Prostate gland (tissue), 2 donors: ENCODE measurements at places on chromosomes 5 and 9. TPM values are rescaled to one million over a fixed set of nuclear protein-coding genes. Genes with fewer than 3 reads are reported as not detected.

GRCh38 chr9:124040186-124040931 lies 28.8 kb downstream of the LHX2 start:
- peaks cover 6% of the 10 kb centered on the region for H3K4me1 ChIP-seq
- no peaks in the 10 kb centered on the region for H3K27me3 ChIP-seq
- H3K36me3 ChIP-seq: no peaks in the 10 kb centered on the region
- DNase-seq: no peak
- H3K4me3 ChIP-seq: peak overlapping the region; percentile 15

DNA sequence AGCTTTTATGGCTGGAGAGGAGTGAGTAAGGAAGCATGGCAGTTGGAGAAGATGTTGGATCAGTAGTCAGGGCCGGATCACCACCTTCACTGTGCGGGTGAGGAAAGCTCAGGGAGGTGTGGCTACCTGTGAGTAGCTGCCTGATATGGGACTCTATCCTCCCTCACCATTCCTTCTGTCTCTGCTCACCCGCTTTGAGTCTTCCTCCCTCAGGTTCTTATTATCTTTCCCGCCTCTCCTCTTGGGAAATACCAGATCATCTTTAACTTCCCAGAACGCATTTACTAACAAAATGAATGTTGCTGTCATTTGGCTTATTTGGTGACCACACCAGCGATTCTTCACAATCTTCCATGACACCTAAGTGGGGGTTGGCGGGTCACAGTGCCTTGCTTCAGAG lies 140.7 kb upstream of the GPR151 start:
- no peak for DNase-seq
- H3K27me3 ChIP-seq: no peaks in the 10 kb centered on the region
- no peak overlapping the region for H3K4me3 ChIP-seq
- H3K36me3 ChIP-seq: no peaks in the 10 kb centered on the region

GRCh38 chr9:113580041-113580953 lies 116.8 kb downstream of the RGS3 start:
- H3K36me3 ChIP-seq: no peaks in the 10 kb centered on the region
- no peak overlapping the region for H3K4me3 ChIP-seq
- peaks cover 36% of the 10 kb centered on the region for H3K4me1 ChIP-seq
- no peaks in the 10 kb centered on the region for H3K27me3 ChIP-seq
- DNase-seq: peak; percentile 96

DNA sequence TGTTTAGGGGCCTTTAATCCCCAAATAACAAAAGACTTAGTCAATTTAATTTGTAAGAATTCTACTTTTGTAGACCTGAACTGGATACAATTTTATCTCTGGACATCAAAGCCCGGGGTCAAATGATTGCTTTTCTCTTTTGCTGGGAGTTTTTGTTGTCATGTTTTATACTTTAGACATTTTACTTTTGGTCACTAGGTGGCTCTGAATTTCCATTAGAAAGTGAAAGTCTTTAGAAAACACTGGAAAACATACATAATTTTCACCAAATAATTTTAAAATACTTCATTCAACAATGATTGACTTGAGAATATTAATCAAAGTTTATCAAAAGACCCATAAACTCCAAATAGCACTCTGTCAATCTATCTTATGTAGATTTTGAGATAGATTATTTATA lies 2.8 kb upstream of the PCA3 start:
- peaks cover 3% of the 10 kb centered on the region for H3K4me1 ChIP-seq
- no peaks in the 10 kb centered on the region for H3K36me3 ChIP-seq
- no peak for DNase-seq
- H3K27ac ChIP-seq: no peak overlapping the region

DNA sequence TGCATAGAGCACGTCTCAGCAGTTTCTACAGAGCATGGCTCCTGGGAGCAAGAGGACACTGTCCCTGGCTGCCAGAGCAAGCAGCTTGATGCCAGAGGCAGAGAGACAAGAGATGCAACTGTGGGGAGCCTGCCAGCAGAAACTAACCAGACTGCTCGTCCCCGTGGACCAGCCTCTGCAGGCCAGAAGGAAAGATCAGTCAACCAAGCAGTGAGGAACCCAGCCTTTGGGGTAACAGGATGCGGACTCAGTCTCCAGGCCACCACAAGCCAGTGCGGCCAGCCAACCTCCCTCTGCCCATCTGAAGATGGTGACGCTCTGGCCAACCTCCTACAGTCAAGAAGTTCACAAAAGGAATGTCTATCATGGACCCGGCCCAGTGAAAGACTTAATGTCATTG lies 3.7 kb downstream of the SURF4 start:
- H3K4me3 ChIP-seq: no peak overlapping the region
- peaks cover 21% of the 10 kb centered on the region for H3K4me1 ChIP-seq
- no peaks in the 10 kb centered on the region for H3K27me3 ChIP-seq
- peak overlapping the region; percentile 3 for H3K27ac ChIP-seq

DNA sequence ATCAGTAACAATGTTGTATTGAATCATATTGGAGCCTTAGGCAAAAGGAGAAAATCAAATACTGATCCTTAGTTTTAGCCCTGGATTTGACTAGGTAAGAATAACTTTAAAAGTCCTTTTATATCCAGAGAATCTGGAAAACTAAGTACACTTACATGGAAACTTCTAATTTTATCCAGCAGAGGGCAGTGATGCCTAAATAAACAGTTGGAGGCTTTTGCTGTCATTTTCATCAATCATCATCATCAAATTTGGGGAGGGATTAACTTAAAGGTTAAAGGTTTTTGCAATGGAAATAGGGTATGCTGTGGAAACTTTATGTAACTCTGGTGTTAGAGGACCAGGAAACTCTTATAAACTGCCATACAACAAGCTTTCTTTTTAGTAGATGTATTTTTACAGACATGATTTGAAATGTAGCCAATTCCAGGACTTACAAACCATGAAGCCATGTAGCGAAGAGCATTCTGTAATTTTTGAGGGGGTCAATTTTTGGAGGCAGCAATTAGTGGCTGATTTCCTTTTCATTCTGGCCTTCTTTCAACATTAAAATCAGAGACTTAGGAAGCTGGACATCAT lies 112.7 kb downstream of the OSTF1 start:
- no peak overlapping the region for H3K4me3 ChIP-seq
- H3K36me3 ChIP-seq: no peaks in the 10 kb centered on the region
- DNase-seq: peak; percentile 36
- no peaks in the 10 kb centered on the region for H3K27me3 ChIP-seq

DNA sequence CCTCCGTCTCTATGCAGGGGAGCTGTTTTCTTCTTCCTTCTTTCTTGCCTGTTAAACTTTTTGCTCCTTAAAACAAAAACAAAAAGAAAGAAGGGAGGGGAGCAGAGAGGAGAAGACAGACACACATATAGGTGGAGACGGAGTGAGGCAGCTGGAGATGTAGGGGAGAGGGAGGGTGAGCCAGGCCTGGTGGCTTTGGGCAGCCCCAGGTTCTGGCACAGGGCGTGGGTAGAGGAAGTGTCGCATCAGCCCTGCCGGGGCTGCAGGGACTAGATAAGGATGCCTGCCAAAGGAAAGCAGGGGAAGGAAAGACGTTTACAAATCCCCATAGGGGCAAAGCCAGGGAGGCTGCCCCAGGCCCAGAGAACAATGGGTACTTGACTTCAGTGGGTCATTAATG lies 38.7 kb upstream of the PTGS1 start:
- H3K27ac ChIP-seq: no peak overlapping the region
- DNase-seq: no peak
- H3K4me3 ChIP-seq: no peak overlapping the region
- H3K27me3 ChIP-seq: no peaks in the 10 kb centered on the region
- H3K4me1 ChIP-seq: no peaks in the 10 kb centered on the region

DNA sequence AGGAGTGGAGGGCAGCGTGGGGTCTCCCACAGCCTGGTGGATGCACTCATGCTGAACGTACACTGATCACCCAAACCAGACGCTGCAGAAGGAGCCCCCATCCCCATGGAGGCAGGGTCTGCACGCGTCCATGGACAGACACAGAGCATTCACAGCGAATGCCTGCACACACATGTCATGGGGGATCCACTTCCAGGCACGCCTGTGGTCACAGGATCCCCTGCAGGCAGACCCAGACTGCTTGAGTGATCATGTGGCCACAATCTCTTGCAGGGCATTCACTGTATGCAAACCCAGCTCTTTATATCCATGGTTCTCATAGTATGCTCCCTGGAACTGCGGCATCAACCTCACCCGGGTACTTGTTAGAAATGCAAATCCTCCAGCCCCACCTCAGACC lies 5.4 kb downstream of the SNCB start:
- H3K27ac ChIP-seq: no peak overlapping the region
- peaks cover 36% of the 10 kb centered on the region for H3K27me3 ChIP-seq
- DNase-seq: no peak
- H3K36me3 ChIP-seq: no peaks in the 10 kb centered on the region
- no peak overlapping the region for H3K4me3 ChIP-seq

- no peak for DNase-seq
- H3K27me3 ChIP-seq: no peaks in the 10 kb centered on the region
- H3K4me3 ChIP-seq: no peak overlapping the region
- no peaks in the 10 kb centered on the region for H3K4me1 ChIP-seq
- H3K27ac ChIP-seq: peak overlapping the region; percentile 26
Measured at GRCh38 chr5:74289238-74289637, 351.3 kb downstream of the ENC1 start.

- no peak overlapping the region for H3K4me3 ChIP-seq
- no peaks in the 10 kb centered on the region for H3K27me3 ChIP-seq
- H3K36me3 ChIP-seq: no peaks in the 10 kb centered on the region
- no peak overlapping the region for H3K27ac ChIP-seq
- no peaks in the 10 kb centered on the region for H3K4me1 ChIP-seq
- DNase-seq: no peak
Measured at GRCh38 chr5:108303611-108304010, 78.3 kb downstream of the FBXL17 start.

DNA sequence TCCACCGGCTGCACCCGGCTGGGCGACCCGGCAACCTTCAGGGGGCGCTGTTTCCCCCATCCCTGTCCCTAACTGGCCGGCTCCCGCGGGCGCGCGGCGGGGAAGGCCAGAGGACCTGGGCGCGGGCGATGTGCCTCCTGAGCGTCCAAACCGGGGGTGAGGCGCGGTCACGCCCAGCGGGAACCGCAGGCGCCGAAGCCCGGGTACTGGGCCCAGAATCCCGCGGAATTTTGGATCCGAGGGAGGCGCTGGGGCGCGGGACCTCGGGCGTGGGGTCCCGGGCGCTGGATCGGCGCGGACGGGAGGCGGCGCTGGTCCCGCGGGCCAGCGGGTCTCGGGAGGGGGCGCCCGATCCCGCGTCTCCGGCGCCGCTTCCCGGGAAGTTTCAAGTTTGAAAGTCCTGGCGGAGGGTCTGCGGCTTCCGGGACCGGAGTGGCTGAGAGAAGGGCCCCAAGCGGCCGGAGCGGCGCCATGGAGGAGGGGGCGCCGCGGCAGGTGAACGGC lies at the start of gene PKN3:
Gene PKN3 (plus strand): TSS at position 59 of the 504 bp plus-strand sequence. CDS start 413 bp downstream, at position 472.
- peak within 1 kb of the TSS; percentile 74 for H3K27ac ChIP-seq
- H3K4me3 ChIP-seq: peak within 1 kb of the TSS; percentile 58

DNA sequence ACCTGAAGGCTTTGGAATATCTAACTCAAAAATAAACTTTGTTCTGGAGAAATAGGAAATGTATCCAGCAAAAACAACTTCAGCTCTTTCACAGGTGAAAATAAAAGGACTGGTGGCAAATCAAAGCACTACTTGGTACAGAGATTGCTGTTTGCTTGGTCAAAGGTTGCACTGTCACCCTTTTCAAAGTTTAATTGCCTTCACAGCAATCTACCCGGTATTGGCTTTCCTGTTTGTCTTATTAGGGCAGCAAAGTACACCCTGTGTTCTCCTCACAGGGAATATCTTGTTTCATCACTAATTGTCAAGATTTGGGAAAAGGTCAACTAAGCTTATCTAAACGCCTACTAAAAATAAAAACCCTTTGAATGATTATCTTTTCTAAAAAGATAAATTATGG lies 214.1 kb upstream of the ADCY2 start:
- no peak overlapping the region for H3K27ac ChIP-seq
- H3K4me3 ChIP-seq: no peak overlapping the region
- no peaks in the 10 kb centered on the region for H3K27me3 ChIP-seq
- no peaks in the 10 kb centered on the region for H3K4me1 ChIP-seq

GRCh38 chr9:118522093-118523028 lies 818.2 kb downstream of the TLR4 start:
- no peaks in the 10 kb centered on the region for H3K36me3 ChIP-seq
- DNase-seq: no peak
- no peak overlapping the region for H3K27ac ChIP-seq
- H3K4me1 ChIP-seq: no peaks in the 10 kb centered on the region

- H3K4me1 ChIP-seq: no peaks in the 10 kb centered on the region
- no peaks in the 10 kb centered on the region for H3K36me3 ChIP-seq
- H3K27ac ChIP-seq: no peak overlapping the region
- H3K27me3 ChIP-seq: no peaks in the 10 kb centered on the region
Measured at GRCh38 chr5:150765011-150765798, 6.4 kb upstream of the DCTN4 start.

- H3K27me3 ChIP-seq: no peaks in the 10 kb centered on the region
- H3K36me3 ChIP-seq: peaks cover 5% of the 10 kb centered on the region
- DNase-seq: no peak
Measured at GRCh38 chr5:37206736-37207135, 42.4 kb downstream of the CPLANE1 start.

GRCh38 chr9:98869078-98869745 lies 61.7 kb downstream of the GALNT12 start:
- H3K27me3 ChIP-seq: no peaks in the 10 kb centered on the region
- no peak overlapping the region for H3K4me3 ChIP-seq
- H3K4me1 ChIP-seq: no peaks in the 10 kb centered on the region
- DNase-seq: no peak
- no peak overlapping the region for H3K27ac ChIP-seq

- no peaks in the 10 kb centered on the region for H3K36me3 ChIP-seq
- H3K27ac ChIP-seq: no peak overlapping the region
- no peak overlapping the region for H3K4me3 ChIP-seq
Measured at GRCh38 chr5:31485376-31486207, 46.3 kb downstream of the DROSHA start.

- H3K4me3 ChIP-seq: no peak overlapping the region
- no peaks in the 10 kb centered on the region for H3K36me3 ChIP-seq
- no peak overlapping the region for H3K27ac ChIP-seq
- H3K4me1 ChIP-seq: no peaks in the 10 kb centered on the region
- no peaks in the 10 kb centered on the region for H3K27me3 ChIP-seq
Measured at GRCh38 chr9:73579823-73580222, 428.2 kb downstream of the ANXA1 start.

Gene CENPK
- 4.9 TPM for total RNA-seq

Gene TAF11L11
- not detected for total RNA-seq

Gene ABITRAM
- total RNA-seq: 6.7 TPM

Gene ANKRD55
- 1.1 TPM for total RNA-seq
